Activated T-cell treated with anti-CD3 and anti-CD28 coated beads for 1 hour (primary cell): ENCODE measurements at places on chromosomes 4 and X.

DNA sequence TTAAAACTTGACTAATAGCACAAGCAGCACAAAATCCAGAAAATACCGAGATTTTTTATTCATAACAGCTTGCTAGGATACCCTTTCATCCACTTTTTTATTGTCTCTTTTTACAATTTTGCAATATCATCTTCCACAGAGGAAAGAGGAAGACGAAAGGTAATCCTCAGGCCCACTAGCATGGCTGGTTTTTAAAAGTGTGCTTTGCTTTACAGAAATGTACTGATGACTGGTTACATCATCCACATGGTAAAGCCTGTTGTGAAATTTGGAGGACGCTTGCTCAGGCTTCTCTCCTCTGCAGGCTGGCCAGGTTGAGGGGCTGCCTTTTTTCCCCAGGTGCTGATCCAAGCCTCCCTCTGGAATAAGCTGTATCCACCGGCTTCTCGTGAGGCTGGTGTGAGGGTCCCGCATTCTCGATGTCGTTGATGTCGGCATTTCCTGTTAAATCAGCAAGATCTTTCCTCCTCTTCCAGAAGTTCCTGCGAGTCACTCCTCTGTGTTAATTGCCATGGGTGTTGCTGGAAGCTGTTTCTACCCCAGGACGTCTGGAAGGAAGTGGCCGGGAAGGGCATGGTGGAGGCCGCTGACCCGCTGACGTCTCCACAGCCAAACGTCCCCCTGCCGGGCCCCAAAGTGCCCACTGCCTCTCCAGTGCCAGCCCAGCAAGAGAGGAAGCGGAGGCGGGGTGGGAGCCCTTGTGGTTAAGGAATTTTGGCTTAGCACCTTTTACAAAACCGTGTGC, 5.8 kb upstream of the DGKQ start:
- no peak for DNase-seq

DNA sequence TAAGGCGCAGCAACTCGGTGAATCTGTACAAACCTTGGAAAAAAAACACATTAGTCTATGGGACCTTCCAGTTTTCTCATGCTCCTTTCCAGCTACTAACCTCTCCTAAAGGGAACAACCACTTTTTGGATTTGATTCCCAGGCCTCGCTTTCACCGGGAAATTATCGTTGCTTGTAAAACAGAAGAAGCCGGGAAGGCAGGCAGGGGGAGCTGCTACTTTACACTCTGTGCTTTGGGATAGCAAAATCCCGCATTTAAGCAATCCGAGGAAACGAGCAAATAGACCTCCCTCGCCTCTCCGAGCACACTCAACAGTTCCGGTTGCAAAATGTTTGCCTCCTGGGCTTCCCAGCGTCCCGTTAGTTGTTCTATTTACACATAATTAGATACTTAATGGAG, 1.2 kb downstream of the CD38 start:
- DNase-seq, result no peak

- DNase-seq, result no peak
Observed at GRCh38 chr4:10526429-10527222, 69.4 kb upstream of the ZNF518B start.

DNA sequence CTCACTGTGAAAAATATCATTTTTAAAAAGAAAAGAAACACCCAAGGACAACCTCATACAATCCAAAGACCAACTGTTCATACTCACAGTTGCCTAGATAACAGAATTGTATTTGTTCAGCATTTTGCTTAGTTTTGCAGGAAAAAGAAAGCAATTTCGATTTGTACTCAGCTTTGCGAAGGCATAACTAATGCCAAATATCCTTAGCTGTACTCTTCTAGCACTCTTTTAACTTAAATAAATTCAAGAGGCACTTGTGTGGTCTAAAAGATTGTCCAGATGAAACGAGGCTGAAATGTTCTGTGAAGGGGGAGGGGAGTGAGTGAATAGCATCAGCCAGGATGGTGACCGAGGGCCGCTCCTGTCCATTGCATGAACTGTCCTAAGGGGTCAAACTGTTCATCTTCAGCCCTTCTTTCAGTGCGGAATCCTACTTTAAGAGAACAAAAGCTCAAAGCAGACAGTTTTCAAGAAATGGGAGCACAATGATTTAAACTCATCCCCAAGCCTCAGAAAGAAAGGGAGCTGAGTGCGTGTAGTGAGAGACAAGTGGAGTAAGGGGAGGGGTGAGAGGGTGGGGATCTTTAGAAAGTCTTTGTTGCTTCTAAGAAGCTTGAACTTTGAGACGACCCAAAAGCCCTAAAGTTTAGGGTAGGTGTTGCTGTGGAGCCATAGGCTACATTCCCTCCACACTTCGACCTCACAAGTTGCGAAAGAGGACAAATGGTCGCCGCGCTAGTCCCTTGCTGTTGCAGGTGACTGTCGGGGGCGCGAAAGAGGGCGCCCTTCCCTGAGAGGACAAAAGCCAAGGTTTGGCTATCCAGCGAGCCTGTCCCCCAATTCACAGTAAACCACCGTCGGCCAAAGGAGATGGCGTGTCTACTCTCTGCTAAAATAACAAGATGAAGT, 4.0 kb upstream of the NEUROG2 start:
- DNase-seq, result no peak

DNA sequence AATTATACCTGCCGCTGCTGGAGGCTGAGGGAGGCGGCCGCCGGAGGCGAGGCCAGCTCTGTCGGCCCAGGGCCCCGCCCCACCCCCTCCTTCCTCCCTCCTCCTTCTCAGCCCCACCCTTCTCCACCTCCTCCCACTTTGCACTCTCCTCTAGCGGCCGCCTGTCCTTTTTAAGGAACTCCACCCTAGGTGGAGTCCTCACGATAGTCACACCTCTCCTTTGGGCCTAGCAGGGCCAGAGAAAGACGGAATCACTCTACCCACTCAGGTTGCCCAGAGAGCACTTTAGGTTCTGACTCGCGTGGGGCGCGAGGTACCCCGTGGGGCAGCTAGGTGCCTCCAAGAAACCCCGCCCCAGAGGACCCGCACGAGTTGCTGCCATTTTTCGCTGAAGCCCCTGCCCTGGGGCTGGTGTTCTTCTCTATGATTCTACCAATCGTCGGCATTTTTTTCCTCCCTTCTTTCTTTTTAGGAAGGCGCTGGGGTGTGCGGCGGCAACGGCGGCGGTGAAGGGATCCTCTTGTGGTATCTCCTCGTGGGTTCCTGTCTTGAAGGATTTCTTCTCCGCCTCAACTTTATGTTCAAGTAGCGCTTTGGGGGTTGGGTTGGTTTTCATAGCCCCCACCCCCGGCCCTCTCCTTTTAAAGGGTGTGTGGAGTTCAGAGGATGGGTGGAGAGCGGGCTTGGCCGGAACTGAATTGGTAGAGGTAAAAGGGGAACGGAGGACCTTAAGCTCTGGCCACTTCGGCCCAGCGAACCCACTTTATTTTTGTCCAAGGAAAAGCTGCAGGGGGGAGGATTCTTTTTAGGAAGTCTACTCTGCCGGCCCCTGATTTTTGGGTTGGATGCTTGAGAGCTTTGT, at the start of gene KLF8:
Gene KLF8, plus strand, starts transcription at position 136 of the 862 bp plus-strand sequence. CDS start 979 bp downstream, outside the sequence.
- DNase-seq, result peak; percentile 7

- DNase-seq, result no peak
Observed at GRCh38 chr4:22911285-22911684, 218.5 kb downstream of the GBA3 start.

GRCh38 chr4:16263056-16263455, 36.8 kb upstream of the TAPT1 start:
- no peak for DNase-seq

- DNase-seq, result no peak
Observed at GRCh38 chrX:133580625-133581024, 165.3 kb upstream of the GPC4 start.

DNA sequence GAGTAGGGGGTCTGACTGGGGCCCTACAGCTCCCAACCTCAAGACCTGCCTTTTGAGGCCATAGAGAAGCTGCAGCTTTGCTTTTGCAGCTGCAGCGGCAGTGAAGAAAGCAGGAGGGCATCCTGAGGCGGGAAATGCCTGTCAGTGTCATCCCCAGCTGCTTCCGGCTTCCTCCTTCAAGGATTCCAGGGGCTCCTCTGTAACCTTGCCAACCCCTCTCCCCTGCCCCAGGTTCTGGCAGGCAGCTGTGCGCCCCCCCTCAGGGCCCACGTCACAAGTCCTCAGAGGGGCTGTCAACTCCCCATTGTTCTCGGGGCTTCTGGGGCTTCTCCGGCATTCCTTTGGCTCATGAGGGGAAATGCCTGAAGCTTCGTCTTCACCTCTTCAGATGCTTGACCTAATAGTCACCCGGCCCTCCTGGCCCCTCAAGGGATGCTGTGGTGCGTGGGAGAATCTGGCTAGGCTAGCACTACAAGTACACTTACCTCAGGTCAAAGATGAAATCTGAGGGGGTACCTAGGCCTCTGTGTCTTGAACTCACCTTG, 31.9 kb downstream of the APLN start:
- no peak for DNase-seq

DNA sequence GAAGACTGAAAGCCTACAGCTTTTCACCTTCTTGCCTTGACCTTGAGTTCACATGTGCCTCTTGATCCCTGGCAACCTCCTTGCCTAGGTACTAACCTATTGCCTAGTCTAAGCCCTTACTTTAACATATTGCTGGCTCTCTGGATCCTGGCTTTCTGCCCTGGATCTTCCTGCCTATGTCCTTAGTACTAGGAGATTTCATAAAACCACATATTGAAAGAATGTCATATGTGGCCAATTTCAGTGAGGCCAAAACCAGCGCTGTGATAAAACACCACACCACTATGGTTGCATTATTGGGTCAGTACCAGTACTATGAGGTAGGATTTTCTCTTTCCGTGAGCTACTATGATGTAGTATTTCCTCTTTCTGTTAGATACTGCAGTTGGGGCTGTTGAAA, 80.4 kb downstream of the CT47B1 start:
- DNase-seq, result no peak

DNA sequence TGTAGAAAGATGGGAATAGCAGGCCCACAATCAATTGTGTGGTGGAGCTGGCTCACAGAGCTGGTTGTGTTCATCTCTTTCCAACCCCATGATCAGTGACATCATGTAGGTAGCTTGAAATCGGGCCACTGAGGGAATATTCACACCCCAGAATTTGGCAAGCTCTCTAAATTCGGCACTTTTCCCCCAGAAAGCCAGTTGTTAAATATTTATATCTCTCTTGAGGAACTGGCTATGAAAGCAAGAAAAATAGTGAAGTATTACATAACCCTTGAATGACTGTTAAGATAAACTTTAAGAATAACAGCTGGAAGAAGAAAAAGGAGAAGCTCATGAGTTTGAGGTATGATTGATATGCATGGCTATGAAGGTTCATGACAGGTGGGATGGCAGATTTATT, 38.9 kb downstream of the GPRIN3 start:
- no peak for DNase-seq

DNA sequence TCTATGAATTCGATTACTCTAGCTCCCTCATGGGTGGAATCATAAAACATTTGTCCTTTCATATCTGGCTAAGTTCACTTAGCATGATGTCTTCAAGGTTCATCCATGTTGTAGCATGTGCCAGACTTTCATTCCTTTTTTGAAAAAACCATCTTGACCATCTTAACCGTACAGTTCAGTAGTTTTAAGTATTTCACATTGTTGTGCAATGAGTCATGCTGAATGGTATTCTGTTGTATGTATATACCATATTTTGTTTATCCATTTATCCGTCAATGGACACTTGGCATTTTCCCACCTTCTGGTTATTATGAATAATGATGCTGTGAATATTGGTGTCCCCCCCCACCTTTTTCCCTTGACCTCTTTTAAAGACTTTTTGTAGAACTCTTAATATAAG, 72.4 kb upstream of the TLR2 start:
- DNase-seq, result no peak

DNA sequence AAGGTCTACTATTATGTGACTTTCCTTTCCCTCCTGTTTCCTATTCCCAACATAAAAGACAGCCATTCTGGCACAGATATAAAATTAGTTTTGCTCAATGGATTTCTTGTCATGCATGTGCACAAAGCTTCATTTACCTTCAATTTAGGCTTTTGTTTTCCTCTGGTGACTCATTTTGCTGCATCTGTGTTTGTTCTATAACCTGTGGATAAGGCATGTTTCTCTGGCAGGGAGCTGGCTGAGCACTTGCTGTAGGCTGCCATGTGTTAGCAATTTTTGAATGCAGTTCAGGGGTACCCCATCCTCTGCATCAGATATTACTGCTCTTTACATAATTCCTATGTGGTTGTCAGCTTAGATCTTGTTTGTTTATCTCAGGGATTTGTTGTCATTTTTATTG, 202.8 kb upstream of the GRID2 start:
- DNase-seq, result no peak

GRCh38 chrX:124256629-124257380, 75.7 kb upstream of the TEX13D start:
- DNase-seq, result no peak

DNA sequence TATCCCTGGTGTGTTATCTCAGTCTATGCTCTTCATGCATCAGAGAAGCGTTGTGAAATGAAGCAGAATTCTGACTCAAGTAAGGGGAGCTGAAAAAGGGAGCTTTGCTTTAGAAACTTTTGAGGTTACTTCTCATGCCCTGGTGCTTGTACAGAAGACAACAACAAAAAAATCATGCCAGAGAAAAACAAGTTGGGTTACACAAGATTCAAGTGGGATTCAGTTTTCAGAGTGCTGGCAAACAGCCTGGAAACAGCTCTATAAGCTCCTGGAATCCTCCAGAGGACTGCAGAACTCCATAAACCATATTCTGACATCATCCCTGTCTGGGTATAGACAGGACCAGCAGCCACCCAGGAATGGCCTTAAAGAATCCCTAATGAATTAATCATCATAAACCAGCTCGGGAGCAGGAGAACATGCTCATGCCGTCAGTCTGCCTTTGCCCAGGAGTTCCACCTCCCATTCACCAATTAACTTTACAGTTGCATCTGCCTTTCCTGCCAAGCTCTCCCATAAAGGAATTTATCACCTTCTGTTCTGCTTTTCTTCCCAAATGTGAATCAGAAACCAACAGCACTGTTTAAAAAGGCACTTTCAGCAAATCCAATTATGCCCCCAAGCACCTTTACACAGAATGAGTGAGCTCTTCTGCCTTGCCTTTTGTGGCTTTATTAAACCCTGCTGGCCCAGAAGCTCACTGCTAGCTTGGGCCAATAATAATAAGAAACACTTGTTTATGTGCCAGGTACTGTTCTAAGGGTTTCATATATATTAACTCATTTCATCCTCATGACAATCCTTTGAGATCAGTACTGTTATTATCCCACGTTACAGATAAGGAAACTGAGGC, 54.5 kb upstream of the FBXW7 start:
- no peak for DNase-seq

GRCh38 chr4:128853741-128854140, 44.2 kb downstream of the JADE1 start:
- DNase-seq, result no peak

GRCh38 chrX:148865277-148866210, 365.1 kb downstream of the AFF2 start:
- DNase-seq, result no peak

GRCh38 chr4:118799231-118799942, 36.5 kb downstream of the SEC24D start:
- no peak for DNase-seq

DNA sequence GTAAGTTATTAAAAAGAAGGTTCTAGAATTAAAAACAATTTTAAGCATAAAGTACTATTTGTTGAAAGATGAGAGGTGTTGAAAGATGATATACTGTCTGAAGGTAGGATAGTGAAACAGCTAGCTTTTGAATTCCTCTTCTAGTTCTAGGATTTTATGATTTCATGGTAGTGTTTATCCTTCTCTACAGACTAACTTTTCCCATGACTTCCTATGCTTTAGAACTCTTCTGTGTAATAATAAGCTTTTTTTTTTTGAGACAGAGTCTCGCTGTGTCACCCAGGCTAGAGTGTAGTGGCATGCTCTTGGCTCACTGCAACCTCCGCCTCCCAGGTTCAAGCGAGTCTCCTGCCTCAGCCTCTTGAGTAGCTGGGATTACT, 96.0 kb upstream of the NUDT6 start:
- DNase-seq, result no peak

- peak; percentile 14 for DNase-seq
Observed at GRCh38 chr4:7828011-7828720, 111.5 kb downstream of the AFAP1 start.
